ENCODE measurements at places on chromosomes 4 and X.

DNA sequence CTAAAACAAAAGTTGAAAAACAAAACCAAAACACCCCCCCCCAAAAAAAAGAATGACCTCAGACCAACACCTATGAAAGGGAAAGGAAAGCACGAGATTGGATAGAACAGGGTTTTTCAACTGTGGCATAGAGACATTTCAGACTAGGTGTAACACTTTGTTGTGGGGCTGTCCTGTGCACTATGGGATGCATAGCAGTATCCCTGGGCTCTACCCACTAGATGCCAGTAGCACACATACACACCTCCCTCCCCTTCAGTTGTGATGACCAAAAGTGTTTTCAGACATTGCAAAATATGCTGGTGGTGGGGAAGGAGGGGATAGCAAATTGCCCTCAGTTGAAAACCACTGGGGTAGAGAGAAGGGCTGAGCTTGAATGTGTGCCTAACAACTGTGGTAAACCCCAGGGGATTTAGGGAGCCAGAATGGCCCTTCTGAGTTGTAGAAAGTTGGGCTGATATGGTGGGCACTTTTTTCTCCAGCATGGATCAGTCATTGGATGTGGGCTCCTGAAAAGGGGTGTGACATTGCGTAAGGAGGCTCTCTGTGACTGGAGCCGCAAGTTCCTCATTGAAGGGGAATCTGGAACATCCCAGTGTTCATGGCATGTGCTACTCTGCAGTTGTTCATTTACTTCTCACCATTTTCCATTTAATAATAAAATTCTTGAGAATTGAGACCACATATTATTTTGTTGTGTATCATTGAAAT, 8.8 kb upstream of the GEMIN8 start:
- no peak for DNase-seq

DNA sequence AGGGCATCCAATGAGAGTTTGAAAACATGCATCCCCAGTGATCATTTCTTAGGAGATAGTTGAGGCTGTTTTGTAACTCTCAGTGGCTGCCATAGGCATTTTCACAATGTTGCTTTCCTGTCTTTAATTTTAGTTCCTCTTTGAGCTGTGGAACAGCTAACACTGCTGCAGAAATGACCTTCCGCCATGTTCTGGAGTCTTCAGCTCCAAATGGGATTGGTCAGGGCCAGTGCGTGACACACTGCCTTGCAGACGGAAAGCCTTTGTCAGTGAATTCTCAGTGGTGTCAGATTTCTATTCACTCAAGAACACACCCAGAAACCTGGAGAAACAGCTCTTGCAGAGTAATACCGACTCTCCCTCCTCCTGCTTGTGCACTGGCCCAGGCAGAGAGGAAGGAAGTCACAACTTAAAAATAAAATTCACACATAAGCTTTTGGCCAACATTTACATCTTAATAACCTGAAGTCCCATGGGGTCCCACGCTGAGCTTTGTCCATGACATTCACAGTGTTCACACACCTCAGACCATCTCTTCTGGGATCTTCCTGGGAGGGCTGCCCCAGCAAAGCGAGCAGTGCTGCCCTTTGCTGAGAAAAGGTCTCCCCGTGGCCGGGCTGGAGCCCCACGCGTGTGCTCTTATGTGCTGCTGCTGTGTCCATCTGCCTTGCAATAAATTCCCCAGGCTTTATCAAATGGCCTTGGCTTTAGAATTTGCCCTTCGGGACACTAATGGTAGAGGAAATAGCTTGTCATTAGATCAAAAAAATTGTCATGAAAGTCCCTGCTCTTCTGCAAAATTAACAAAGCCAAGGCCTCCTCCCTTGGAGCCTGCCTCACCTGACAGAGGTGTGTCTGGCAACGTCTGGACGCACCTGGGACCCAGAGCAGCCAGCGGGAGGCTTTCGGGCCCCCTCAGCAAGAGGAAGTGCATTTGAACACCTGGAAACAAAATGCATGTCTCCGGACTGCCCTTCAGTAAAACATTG, 126.8 kb downstream of the IRF2 start:
- no peak for DNase-seq

DNA sequence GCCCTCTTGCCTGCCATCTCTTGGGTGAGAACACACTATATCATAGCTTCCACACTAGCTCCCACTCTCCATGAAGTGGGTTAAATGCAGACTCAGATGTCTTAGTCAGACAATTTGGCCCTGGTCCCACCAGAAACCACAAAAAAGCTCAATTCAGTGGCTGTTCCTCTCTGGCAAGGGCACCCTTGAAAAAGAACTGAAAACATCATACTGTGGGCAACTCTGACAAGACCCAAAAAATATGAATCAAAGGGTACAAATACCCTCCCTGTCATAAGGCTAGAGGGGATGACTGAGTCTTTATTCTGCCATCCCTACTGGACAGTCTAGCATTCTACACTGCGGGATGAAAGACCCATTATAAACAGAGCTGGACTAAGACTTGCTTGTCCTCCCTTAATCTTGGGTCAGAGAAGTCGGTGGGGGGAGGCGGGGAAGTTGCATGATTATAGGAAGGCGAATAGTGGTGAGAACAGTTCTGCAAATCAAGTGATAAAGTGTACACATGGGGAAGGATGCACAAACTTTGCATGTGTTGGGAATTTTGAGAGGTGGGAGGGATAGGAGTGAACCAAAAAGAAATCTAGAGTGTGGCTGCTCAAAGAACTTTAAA, 172.1 kb downstream of the OPHN1 start:
- DNase-seq, result no peak

DNA sequence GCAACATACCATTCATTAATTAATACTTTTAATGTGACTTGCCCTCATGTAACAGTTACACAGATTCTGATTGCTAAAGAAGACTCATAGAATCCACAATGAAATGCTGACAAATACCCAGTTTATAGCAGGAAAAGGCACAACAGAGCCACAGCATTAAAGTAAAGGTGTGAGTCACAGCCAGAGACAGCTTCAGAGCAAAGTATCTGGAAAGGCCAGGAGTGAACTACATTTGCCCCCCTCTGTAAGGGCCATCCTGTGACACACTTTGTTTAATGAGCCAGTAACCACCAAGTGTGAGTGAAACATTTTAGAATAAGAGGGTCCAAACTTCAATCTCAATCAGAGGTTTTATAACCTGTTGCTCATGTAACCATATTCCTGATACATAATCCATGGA, 133.8 kb upstream of the TACR3 start:
- no peak for DNase-seq

GRCh38 chrX:16267431-16267830, 100.2 kb downstream of the MAGEB17 start:
- no peak for DNase-seq

DNA sequence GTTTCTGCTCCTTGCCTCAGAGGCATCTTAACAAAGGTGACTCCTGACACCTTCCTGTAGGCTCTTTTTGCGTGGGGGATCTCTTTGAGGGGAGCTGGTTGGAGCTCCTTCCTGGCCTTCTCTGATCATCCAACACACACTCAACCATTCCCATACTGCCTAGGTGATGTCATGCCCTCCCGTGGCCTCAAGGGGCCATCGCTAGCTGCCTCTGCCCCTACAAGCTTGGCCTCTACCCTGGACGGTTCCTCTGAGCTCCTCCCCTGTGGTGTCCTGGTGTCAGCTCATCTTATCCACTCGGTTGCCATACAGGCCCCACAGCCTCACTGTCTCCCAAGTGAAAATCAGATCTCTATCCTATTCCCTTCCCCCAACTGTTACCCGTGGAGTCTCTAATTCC, 13.7 kb upstream of the ZNF185 start:
- no peak for DNase-seq

GRCh38 chr4:164550989-164551712, 202.8 kb upstream of the SMIM31 start:
- DNase-seq, result no peak

DNA sequence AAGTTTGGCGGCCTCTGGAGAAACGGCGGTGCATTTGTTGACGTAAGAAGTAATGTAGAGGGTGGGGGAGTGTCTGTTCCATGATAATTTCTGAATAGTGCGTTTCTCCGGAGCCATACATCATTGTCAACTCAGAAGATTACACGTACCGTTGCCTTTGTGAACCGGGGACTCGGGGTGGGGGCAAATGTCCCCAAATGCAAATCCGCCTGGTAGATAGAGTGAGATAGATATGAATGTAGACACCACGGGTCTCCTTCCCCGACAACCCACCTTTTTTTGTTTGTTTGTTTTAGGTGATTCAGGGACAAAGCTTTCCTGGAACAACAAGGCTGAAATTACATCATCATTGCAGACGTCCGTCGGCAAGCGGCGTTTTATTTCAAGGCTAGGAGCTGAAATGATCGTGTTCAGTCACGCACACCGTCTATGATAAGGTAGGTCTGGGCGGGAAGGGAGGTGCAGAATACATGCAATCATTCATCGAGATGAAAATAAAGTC, 96.0 kb upstream of the PPP2R3B start:
- DNase-seq, result no peak

GRCh38 chrX:102517326-102517725, 787 bp upstream of the TMSB15A start:
- no peak for DNase-seq

All from ovary (tissue), 10 donors.